PC-9 (cell line): ENCODE measurements at places on chromosomes 6 and 20.
A peak's percentile ranks its signal among the peaks of the same experiment; 100 is the strongest.

DNA sequence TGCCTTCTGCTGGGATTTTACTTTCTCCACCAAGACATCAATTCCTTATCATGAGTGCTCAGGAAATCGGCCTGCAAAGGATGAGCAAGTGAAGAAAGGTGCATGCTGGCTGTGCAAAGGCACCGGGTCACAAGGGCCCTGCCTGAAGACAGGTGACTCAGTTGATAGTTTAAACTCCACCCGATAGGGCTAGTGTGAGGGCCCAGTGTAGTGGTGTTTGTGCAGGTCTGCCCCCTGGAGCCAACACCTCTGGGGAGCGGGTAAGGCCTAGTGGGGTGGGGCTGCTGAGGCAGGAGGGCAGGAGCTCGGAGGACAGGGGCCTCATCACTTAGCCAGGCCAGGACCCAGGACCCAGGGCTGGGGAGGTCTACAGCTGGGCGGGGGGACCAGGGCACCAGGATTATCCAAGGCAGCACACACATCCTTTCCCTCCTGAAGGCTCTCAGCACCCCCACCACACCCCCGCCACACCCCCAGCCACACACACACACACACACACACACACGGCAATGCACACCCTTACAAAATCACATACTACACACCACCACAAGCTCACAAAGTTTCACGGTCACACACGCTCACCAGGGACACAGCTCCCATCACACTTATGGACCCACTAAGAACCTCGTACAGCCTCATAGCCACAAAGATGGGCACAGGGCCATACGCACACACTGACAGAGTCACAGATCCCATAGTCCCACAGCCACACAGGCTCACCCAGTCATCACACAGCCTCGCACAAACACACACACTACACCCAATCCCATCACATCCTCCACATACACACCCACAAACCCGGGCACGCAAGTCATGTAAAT lies 75.4 kb downstream of the GRM4 start:
- no peak for DNase-seq

- peak; percentile 15 for DNase-seq
These were observed 60.2 kb upstream of the RALY start for GRCh38 chr20:33933469-33933909.

- DNase-seq = no peak
These were observed 474.7 kb upstream of the ADGRB3 start for GRCh38 chr6:68160348-68160747.

GRCh38 chr6:22526736-22527135 lies 42.6 kb upstream of the HDGFL1 start:
- no peak for DNase-seq

DNA sequence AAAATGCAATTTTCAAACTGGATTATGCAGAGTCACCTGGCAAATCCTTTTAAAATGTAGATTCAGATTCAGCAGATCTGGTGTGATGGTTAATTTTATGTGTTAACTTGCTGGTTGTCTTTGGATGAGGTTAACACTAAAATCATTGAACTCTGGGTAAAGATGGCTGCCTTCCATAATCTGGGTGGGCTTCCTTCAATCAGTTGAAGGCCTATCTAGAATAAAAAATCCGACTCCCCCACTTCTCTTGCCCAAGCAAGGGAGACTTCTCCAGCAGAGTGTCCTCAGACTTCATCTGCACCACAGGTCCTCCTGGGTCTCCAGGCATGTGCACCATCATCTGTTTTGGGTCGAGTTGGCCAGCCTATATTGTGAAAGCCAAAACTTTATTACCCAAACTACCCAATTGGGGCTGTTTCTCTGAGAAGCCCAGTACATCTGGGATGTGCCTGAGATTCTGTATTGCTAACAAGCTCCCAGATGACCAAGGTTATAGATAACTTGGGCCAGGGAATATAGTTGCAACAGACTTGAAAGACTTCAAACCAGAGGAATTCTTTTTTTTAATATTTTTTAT lies 1.6 kb upstream of the SLC17A5 start:
- no peak for DNase-seq

DNA sequence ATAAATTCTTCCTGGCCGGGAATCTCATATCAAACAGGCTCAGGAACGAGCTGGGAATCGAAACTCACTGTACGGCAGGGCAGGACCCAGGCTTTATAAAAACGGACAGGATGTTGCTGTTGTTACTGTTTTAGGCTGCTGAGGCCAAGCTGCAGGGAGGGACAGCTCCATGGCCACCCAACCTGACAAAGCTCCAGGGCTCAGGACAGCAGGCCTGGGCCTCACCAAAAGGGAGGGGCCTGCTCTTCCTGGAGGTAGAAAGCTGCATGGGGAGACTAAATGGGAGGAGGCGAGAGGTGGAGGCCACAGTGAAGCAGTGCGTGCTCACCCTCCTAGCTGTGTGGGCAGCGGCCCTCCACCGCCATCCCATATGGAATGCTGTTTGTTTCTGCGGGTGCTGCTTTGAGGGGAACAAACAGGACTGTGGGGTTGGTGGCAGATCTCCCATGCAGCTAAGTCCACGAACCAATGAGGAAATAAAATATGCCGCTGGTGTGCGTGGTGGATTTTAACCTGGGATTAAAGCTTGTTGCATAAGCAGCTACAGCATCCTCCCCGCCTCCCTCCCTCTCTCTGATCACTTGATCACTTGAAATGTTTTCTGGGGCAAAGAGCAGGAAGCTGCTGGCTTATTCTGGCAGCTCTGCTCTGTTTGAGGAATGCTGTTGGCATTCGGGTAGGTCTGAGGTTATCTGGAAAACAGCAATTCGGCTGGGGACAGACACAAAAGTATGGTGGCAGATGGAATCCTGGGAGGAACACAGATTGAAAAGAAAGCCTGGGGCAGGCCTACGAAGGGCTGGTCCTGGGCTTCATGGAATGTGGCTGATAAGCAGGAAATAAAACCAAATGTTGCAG lies 2.4 kb upstream of the ZMYND8 start:
- peak; percentile 92 for DNase-seq

GRCh38 chr6:42106112-42107023 lies 36.1 kb downstream of the C6orf132 start:
- DNase-seq = no peak

GRCh38 chr6:139981768-139982181 lies 607.3 kb upstream of the CITED2 start:
- DNase-seq = peak; percentile 59

- no peak for DNase-seq
These were observed 557.3 kb upstream of the CDH4 start for GRCh38 chr20:60694763-60695162.

GRCh38 chr20:57393321-57394120 lies 2.3 kb downstream of the RBM38 start:
- DNase-seq = peak; percentile 39
